Daoy (cell line): ENCODE measurements at places on chromosomes 6 and 20. TPM values are rescaled to one million over a fixed set of nuclear protein-coding genes. Genes with fewer than 3 reads are reported as not detected.

DNA sequence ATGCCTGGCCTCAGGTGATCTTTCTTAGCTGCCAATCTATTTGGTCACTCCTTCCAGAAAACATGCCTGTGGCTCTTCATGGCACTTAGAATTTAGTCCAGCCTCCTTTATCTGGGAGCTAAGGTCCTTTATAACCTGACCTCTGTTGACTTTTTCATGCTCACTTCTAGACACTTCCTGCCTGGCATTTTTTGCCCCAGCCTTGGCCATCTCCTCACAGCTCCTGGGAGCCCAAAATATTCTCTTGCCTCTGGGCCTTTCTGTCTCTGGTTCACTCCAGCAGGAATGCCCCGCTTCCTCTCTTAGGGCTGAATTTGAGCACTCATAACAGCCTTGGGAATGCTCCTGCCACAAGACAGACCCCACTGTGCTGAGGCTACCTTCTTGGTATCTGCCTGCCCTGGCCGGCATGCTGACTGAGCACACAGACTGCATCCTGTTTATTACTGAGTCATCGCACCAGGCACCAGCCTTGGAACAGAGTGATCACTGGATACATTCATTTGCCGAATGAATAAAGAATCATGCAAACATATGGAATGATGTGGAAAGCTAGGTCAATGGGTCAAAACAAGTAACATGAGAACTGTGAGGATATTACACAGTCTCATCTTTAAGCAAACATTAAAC, 5.8 kb upstream of the EEF1E1 start:
- DNase-seq = peak; percentile 91

DNA sequence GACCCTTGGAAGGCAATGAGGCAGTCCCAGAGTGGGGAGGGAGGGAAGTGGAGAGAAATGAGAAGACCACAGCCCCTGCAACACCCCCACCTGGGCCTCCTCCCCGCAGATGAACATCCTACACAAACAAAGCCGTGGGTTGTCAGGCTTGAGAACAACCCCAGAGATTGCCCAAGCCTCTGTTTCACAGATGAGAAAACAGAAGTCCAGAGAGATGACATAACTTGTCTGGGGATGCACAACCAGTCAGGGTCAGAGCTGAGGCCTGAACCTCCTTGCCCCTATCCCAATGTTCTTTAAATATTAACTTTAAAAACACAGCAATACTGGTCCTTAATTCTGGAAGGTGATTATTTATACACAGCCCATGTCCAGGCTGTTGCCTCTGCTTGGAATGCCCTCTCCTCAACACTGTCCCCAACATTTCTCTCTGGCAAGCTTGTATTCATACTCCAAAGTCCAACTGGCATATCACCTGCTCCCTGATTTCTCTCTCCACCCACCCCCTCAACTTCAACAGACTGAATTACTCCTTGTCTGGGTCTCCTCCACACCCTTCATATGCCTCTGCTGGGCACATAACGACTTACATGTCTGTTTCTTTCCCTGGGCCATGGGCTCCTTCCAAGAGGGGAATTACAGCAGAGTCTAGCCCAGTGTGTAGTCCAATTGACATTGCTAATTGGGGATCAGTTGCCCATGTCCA, 135.5 kb upstream of the LRFN2 start:
- no peak for DNase-seq

GRCh38 chr6:135514706-135515105, 17.2 kb upstream of the AHI1 start:
- DNase-seq = no peak

DNA sequence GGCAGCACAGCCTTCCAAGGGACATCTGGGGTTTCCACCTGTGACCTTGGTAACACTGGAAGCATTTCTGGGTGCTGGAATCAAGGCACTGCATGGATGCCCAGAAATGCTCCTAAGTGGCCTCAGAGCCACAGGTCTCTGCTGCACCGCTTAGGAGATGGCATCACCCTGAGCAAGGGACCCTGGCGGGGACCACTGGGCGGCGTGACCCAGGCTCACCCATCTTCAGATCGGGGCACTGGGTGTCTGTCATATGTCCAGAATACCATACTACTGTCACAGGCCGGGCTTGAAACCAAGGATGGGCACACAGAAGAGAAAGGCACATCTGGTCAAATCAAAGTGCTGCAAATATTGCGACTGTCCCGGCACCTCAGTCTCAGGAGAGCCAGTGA, 45.9 kb downstream of the SSR1 start:
- no peak for DNase-seq

- DNase-seq = peak; percentile 73
These were observed at the start of gene SLC4A11 for GRCh38 chr20:3239026-3239866. Gene SLC4A11, minus strand, starts transcription at chr20:3239190. Its CDS starts 53 bp downstream, at chr20:3239137.

GRCh38 chr6:14626556-14626955, 509.0 kb downstream of the CD83 start:
- DNase-seq = no peak

- peak; percentile 79 for DNase-seq
These were observed at the start of gene GCNT2 for GRCh38 chr6:10521104-10521808. Gene GCNT2, plus strand, starts transcription at chr6:10521351. Its CDS starts 7,561 bp downstream, at chr6:10528912.

GRCh38 chr20:57260934-57261333, 5.5 kb downstream of the BMP7 start:
- peak; percentile 52 for DNase-seq

DNA sequence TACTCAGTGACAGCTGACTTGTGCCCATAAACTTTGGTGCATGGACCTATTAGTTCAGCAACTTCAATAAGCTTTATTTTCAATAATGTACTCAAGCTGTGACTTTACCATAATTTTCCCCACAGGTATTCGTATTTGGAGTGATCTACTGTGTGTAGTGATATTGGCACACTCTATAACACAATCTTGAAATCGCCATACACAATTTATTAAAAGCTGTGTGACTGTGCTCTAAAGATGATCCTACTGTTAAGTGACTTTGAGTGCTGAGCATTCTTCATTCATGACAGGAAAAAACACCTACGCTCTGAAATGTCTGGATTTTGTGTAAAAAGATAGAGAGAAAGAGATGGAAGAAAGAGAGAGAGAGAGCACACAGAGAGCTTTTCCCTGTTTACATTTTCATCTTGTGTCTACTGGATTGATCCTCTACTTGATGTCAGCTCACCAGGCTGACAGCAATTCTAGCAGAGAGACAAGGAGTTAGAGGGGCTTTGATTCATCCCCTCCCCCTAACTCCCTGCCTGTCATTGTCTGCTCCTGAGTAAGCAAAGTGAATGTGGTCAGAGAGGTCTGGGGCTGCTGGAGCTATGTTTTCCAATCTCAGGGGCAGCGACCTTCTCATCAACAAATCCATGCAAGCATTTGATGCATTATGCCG, 538.7 kb upstream of the POU3F2 start:
- no peak for DNase-seq

- DNase-seq = no peak
These were observed 459.4 kb upstream of the ID4 start for GRCh38 chr6:19377722-19378121.

GRCh38 chr6:90811596-90812226, 224.8 kb upstream of the MAP3K7 start:
- no peak for DNase-seq

- no peak for DNase-seq
These were observed 67.3 kb downstream of the FAM229B start for GRCh38 chr6:112154711-112155110.

SLC22A7 gene
- total RNA-seq = not detected in 2 replicates

REPS1 gene
- 35.8 and 42.1 TPM in 2 replicates for total RNA-seq

IMPG1 gene
- total RNA-seq = not detected in 2 replicates

PPP1R18 gene
- 71.6 and 77.5 TPM in 2 replicates for total RNA-seq

ZSCAN16 gene
- total RNA-seq = 3.5 and 4.8 TPM in 2 replicates

FAM209B gene
- total RNA-seq = not detected in 2 replicates

ASIP gene
- total RNA-seq = not detected in 2 replicates
